ENCODE measurements at places on chromosomes 4 and X. TPM values are rescaled to one million over a fixed set of nuclear protein-coding genes. Genes with fewer than 3 reads are reported as not detected.

Gene ASB9
- 0.36 TPM for total RNA-seq

Gene STPG2
- not detected for total RNA-seq

Gene FSTL5
- total RNA-seq = under 0.01 TPM

Gene ERCC6L
- 5.4 TPM for total RNA-seq

Gene CACNA1F
- not detected for total RNA-seq

Gene MAGEB4
- total RNA-seq = not detected

Gene NIPAL1
- 1.1 TPM for total RNA-seq

Gene BEX1
- 0.18 TPM for total RNA-seq

Gene FHIP1A
- total RNA-seq = 0.18 TPM

Gene APOOL
- total RNA-seq = 11.1 TPM

Gene SOWAHD
- 0.28 TPM for total RNA-seq

Gene CFI
- total RNA-seq = 0.28 TPM

DNA sequence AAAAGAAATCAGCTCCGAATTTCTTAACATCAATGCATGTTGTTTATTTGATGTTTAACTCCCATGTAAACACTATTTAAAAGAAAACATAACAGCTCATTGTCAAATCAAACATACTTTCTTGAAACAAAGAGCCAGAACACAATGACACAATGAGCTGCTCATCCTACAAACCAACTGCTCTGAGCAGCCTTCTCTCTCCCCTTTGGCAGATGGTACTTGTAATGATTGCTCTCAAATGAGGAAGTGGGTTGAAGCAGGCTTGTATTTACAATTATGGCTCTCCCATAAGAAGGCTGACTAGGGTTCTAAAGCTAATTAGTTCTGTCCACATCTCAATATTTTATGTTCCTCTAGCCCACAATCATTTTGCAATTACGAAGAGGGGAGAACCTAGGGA lies 637.8 kb upstream of the ADGRL3 start:
- no peaks in the 10 kb centered on the region for H3K36me3 ChIP-seq
- no peak overlapping the region for H3K27ac ChIP-seq
- H3K4me3 ChIP-seq = no peak overlapping the region
- H3K4me1 ChIP-seq = no peaks in the 10 kb centered on the region

GRCh38 chrX:154729439-154729838 lies 21.4 kb downstream of the GAB3 start:
- H3K27me3 ChIP-seq = no peaks in the 10 kb centered on the region
- peaks cover 33% of the 10 kb centered on the region for H3K4me1 ChIP-seq
- H3K4me3 ChIP-seq = no peak overlapping the region
- no peaks in the 10 kb centered on the region for H3K36me3 ChIP-seq
- no peak overlapping the region for H3K27ac ChIP-seq

DNA sequence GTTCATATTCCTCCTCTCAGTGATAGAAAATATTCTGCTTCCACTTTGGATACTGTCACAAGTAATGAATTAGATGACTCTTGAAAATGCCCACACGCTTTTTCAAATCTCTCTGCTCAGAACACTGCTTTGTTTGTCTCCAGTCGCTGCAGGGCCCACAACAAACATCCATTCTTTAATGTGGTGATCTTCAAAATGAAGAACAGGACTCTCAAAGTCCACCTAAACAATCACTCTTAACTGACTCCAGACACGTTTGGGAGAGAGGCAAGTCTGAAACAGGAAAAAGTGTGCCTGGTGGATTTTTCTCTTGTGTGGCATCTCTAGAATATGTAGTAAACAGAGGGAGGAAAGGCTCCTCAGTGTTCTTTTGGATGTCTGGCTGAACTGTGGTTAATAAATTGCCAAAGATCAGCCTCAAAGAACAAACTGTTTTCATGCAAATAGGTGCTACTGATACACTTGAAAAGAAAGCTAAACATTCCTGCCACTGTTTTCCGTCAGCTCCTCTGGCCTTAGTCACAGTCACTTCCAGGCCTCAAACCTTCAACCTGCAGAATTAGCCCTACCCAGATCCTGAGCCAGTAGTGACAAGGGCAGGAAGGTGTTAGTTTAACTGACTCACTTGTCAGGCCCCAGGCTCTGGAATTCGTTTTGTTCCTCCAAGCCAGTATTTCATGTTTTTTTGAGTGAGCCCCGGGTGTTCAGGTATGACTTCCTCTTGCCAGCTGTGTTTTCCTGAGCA lies 259.6 kb upstream of the GPC4 start:
- H3K27me3 ChIP-seq = peaks cover 14% of the 10 kb centered on the region
- H3K36me3 ChIP-seq = no peaks in the 10 kb centered on the region
- no peak overlapping the region for H3K4me3 ChIP-seq
- H3K27ac ChIP-seq = no peak overlapping the region

DNA sequence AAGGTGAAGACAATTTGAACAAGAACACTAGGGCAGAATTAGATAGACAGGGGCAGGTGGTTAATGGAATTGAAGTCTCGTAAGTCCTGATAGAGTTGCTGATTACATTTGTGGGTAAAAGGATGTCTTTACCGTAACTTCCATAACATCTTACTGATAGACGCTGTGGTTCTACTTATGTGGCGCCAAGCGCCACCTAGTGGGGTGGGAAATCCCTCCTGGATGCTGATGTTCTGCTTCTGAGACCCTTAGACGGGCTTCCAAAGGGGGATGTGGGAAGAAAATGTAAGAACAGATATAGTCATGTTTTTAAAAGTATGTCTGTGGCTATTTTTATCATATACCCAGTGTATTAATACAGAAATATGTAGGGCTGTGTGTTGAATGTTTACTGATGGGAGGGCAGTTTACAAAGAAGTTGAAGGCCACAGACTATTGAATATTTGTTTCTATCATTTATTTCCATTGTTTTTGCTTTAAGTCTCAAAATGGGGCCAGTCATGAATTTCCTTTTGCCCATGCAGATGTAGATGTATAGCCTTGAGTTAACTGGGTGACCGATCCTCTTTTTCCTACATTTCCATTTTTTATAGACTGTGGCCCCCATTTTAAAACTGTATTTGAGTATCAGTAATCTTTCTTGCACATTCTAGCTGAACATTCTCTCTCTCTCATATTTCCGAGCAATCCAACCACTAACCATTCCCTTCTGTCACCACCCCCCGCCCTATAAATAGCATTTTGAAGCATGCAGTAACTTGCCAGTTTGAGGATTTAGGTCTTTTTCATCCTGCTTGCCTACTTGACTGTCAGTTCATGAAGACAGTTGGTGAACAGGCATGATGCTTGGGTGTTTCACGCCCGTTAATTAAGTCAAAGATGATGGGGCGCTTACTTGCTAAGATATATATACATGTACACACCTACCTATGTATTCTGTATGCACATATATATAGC lies 12.1 kb upstream of the TLR8 start:
- H3K27ac ChIP-seq = no peak overlapping the region
- no peaks in the 10 kb centered on the region for H3K36me3 ChIP-seq
- H3K27me3 ChIP-seq = no peaks in the 10 kb centered on the region
- H3K4me1 ChIP-seq = no peaks in the 10 kb centered on the region

DNA sequence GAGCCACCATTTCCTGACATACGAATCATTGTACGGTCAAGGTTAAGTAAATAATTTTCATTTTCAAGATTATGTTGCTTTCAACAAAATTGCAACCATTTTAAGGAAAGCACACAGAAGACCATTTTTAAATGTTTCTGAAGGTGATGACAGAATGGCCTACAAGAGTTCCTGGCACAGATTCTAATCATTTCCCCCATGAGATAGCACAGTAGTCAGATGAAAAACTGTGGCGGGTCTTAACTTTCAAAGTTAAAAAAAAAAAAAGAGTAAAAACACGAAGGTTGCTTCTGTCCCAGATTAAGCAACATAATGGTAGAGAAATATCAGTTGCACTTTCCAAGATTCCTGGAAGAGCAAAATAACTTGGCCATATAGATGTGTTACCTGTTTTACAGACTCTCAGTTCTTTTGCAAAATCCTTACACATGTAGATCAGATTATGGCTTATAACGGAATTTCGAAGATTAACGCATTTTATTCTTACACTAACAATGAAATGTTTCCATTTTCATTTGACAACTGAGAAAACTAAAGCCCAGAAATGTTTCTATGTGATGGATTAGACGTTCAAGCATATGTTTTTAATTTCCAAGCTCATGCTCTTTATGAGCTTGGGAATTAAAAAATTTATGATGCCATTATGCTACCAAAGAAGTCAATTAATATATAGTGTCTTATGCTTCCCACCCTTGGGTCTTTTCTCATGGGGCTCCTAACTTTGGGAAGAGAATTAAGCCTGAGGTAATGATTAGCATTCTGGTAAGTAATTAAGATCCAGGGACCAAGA lies 335.1 kb upstream of the CLNK start:
- no peak for DNase-seq
- H3K4me1 ChIP-seq = no peaks in the 10 kb centered on the region
- H3K36me3 ChIP-seq = no peaks in the 10 kb centered on the region
- H3K4me3 ChIP-seq = no peak overlapping the region
- H3K27me3 ChIP-seq = no peaks in the 10 kb centered on the region

- H3K27ac ChIP-seq = no peak overlapping the region
- no peaks in the 10 kb centered on the region for H3K36me3 ChIP-seq
- peaks cover 3% of the 10 kb centered on the region for H3K4me1 ChIP-seq
These were observed 73.0 kb downstream of the LUZP4 start for GRCh38 chrX:115362334-115363095.

DNA sequence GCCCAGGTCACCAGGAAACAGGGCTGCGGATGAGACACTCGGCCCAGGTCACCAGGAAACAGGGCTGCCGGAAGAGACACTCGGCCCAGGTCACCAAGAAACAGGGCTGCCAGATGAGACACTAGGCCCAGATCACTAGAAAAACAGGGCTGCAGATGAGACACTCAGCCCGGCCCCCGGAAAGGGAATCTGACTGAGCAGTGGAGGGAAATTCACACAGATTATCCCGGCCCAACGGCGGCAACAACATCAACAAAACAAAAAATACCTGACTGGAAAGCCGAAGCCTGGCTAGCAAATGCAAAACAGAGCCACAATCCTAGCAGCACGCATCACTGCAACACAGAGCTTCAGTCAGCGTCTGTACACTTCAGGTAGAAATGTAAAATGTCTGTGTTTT lies 20.7 kb downstream of the AFAP1 start:
- H3K4me3 ChIP-seq = no peak overlapping the region
- H3K36me3 ChIP-seq = peaks cover 9% of the 10 kb centered on the region
- H3K27me3 ChIP-seq = no peaks in the 10 kb centered on the region
- peaks cover 14% of the 10 kb centered on the region for H3K4me1 ChIP-seq
- no peak for DNase-seq

DNA sequence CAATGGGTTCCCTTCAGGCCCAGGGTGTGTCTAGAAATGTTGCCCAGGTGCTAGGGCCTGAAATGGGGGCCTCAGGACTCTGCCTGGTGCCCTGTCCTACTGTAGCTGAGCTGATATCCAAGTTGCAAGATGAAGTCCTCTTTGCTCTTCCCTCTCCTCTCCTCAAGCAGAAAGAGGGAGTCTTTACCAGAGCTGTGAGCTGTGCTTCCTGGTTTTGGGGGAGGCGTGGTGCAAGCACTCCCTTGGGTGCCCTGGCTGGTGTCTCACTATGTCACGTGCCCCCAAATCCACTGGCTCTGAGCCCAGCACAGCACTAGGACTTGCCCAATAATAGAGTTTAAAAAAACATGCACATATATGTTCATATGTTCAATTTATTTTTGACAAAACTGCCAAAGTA lies 29.3 kb upstream of the CT47A1 start:
- no peaks in the 10 kb centered on the region for H3K36me3 ChIP-seq
- H3K4me1 ChIP-seq = no peaks in the 10 kb centered on the region
- no peak for DNase-seq
- no peak overlapping the region for H3K4me3 ChIP-seq

GRCh38 chr4:1792832-1793495 lies at the start of gene FGFR3:
TSS of gene FGFR3 (plus strand) at chr4:1793293. CDS start at chr4:1793935, 642 bp downstream.
- no peak within 1 kb of the TSS for H3K27ac ChIP-seq
- H3K36me3 ChIP-seq = no peaks in the 10 kb centered on the region
- H3K27me3 ChIP-seq = peaks cover 54% of the 10 kb centered on the region
- peak within 1 kb of the TSS; percentile 65 for H3K4me3 ChIP-seq
- H3K4me1 ChIP-seq = peaks cover 2% of the 10 kb centered on the region

DNA sequence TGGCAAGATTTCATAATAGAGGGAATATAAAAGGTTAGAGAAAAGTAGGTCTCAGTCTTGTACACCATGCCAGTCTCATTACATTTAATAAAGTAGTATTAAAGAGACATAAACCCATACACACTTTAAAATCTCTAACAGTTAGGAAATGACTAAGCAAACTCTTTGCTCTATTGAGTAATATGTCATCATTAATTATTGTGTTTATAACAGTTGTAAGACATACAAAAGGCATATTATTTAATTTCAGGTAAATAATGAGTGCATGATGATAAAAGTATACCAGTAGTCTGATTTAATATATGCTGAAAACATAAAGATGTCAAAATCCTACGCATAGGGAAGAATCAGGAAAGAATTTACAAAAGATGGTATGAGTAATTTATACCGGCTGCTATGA lies 31.0 kb upstream of the FGG start:
- no peak for DNase-seq
- no peak overlapping the region for H3K4me3 ChIP-seq
- no peaks in the 10 kb centered on the region for H3K27me3 ChIP-seq
- no peaks in the 10 kb centered on the region for H3K4me1 ChIP-seq
- no peaks in the 10 kb centered on the region for H3K36me3 ChIP-seq

DNA sequence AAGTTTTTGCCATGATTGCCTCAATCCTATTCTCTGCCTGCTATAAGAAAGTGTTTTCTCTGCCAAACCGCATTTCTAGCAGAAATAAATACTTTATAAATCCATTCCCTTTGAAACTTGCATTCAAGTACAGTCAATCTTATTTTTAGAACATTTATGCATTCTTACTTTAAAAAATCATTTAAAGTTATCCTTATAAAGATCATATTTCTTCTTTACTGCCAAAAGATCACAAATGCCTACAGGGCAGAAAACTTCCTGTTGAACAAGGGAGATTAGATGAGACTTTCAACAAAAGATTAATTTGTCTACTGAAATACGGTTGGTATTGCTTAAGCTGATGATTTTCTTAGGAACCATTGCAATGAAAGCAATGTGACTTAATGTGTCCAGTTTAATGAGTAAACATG lies 207.2 kb upstream of the SLIT2 start:
- H3K4me1 ChIP-seq = no peaks in the 10 kb centered on the region
- H3K4me3 ChIP-seq = no peak overlapping the region
- DNase-seq = peak; percentile 50

GRCh38 chr4:181119186-181119585 lies 1124.0 kb upstream of the TENM3 start:
- H3K4me1 ChIP-seq = no peaks in the 10 kb centered on the region
- H3K27me3 ChIP-seq = no peaks in the 10 kb centered on the region
- no peak overlapping the region for H3K4me3 ChIP-seq
- H3K27ac ChIP-seq = no peak overlapping the region
- H3K36me3 ChIP-seq = no peaks in the 10 kb centered on the region

DNA sequence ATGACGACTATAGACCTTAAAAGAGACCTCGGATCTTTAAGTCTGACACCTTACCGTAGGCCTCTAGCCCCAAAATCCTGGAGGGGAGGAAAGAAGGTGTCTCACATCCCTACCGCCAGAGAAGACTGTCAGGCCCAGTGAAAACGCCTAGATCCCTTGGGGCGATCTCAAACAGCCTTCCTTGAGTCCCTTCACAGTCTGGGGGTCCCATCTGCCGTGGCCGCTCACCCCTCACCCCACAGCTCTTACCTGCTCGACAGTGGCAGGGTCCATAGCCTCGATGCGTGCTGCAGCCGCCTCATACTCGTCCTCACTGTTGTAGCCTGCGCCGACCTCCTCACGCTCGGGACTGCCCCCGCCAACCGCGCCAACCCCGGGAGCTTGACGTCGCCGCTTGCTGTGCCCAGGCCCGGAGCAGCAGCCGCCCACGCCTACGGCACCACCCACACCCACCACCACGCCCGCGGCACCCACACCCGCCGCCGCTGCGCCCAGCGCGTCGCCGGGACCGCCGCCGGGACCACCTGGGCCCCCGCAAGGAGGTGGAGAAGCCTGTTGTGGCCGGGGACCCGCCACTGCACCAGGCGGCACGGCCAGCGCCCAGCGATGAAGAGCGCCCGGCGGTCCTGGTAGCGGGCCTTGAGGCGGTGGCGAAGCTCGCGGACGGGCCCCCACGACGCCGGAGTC lies 536 bp downstream of the OTUD5 start:
- peaks cover 12% of the 10 kb centered on the region for H3K36me3 ChIP-seq
- peaks cover 1% of the 10 kb centered on the region for H3K4me1 ChIP-seq
- no peaks in the 10 kb centered on the region for H3K27me3 ChIP-seq
- H3K4me3 ChIP-seq = peak overlapping the region; percentile 45
- DNase-seq = no peak

All from IMR-90 (cell line).